Mesendoderm (in vitro differentiated cells): ENCODE measurements at places on chromosomes 12 and 14.

GRCh38 chr12:75908961-75909605 is 122.5 kb downstream of the PHLDA1 start:
- DNase-seq: no peak

DNA sequence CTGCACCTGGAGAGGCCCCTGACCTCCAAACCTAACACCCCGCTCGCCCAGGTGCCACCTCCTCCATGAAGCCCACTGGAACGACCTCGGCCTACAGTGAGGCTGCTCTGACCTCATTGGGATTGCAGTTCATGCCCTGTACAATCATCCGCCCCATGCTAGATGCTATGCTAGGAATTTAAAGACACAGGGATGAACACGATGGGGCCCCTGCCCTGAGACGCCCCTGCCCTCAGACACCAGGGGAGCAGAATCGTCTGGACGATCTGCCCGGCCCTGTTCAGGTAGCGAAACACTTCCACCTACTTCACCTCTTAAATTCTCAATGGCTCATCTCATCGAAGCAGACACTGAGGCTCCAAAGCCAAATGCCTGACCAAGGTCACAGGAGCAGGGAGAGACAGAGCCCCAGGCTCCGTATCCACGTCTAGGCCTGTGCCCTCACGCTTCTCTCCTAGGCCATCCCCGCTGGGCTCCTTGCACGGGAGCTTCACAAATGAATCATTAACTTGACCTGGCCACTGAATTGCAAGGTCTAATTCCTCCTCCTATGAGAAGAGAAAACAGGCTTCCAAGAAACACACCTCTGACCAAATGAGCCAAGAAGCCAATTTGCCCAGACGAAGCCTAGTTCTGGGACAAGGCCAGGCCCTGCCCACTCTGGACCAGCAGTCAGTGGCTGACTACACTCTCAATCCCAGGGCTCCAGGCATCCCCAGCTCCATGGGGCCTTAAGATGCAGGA is 35.2 kb downstream of the SCARB1 start:
- peak; percentile 60 for DNase-seq

DNA sequence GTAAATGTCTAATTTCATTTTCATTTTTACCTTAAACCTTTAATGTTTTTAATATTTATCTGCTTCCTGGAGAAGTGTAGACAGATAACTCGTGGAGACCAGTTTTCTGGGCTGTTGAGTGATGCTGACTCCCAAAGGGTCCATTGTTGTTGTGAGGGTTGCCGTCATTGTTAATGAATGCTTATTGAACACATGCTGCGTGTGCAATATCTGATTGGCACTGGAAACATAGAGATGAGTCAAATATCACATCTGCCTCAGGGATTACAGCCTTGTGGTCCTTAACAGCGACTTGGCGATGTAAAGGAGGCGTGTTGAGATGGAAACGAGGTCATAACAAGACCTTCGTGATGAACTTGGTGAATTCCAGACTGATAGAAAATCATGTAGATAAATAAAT is 85.9 kb downstream of the FBXW8 start:
- DNase-seq: no peak

DNA sequence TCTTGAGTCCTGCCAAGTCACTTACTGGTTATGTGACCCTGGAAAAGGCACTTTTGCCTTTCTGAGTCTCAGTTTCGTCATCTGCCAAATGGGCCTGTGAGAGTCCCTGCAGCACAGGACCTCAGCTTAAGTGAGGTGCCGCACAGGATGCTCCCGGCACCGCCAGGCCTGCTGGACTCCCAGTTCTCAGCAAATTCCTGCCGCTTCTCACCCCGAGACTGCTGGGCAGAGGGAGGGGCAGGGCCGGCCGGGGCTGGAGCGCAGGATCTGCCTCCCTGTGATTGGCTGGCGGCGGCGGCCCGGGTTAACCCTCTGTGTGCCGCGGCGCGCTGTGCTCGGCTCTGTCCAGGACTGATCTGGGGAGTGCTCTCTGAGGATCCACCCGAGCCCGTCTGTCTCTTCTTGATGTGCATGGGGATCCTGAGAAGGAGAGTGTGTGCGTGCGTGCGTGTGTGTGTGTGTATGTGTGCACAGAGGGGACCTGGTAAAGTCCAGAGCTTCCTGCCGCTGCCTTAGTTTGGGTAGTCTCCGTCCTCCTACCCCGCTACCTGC is 8.6 kb downstream of the SETD1B start:
- peak; percentile 88 for DNase-seq

- no peak for DNase-seq
Observed at GRCh38 chr14:105120056-105120455, 48.5 kb downstream of the JAG2 start.

- no peak for DNase-seq
Observed at GRCh38 chr12:121911824-121912585, 6.4 kb upstream of the CFAP251 start.

- DNase-seq: no peak
Observed at GRCh38 chr12:48092611-48093010, 13.3 kb downstream of the SENP1 start.

- DNase-seq: no peak
Observed at GRCh38 chr12:128250096-128250495, 16.9 kb upstream of the TMEM132C start.

DNA sequence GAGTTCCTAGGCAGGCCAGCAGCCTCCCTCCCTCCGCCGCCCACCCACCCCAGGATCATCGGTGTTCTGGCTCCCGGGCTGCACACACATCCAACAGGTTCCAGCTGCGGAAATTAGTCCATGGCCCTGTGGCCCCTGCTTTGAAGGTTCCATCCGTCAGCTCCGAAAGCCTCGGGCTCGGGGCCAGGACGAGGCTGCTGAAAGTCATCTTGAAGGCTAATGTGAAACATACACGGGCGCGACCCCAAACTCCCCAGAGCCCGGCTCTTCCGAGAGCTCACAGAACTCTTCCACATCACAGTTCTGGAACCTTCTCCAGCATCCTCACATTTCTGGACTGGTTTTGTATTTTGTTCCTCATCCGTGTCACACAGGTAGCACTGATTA is 19.8 kb downstream of the KDM2B start:
- DNase-seq: no peak
